ENCODE measurements at places on chromosomes 3 and 15.

GRCh38 chr15:79953951-79954444 is 17.0 kb downstream of the BCL2A1 start:
- no peak for DNase-seq

DNA sequence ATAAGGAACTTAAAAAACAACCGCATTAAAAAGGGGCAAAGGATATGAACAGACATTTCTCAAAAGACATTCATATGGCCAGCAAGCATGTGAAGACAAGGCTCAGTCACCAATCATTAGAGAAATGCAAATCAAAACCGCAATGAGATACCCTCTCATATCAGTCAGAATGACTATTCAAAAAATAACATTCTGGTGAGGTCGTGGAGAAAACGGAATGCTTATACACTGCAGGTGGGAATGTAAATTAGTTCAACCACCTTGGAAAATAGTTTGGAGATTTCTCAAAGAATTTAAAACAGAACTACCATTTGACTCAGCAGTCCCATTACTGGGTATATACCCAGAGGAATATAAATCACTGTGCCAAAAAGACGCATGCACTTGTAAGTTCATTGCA is 496.6 kb upstream of the SGO1 start:
- DNase-seq = no peak

GRCh38 chr3:158221426-158221825 is 111.5 kb downstream of the RSRC1 start:
- DNase-seq = no peak

DNA sequence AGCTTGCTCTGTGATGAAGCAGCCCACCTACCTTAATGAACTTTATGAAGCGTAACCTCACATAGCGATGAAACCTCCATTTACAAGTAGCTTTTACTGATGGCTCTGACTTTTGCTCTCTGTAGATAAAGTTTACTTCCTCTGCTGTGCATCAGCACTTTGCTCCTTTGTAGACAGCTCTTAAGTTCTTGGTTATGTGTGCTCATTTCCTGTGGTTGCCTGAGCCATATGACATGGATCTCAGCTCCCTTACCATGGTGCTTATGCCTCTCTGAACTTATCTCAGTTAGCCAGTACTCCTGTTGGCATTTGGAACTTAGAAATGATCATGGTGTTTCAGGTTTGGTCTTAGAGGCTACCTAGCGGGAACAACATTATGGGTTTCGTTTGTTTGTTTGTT is 7.8 kb downstream of the MFSD1 start:
- DNase-seq = no peak

DNA sequence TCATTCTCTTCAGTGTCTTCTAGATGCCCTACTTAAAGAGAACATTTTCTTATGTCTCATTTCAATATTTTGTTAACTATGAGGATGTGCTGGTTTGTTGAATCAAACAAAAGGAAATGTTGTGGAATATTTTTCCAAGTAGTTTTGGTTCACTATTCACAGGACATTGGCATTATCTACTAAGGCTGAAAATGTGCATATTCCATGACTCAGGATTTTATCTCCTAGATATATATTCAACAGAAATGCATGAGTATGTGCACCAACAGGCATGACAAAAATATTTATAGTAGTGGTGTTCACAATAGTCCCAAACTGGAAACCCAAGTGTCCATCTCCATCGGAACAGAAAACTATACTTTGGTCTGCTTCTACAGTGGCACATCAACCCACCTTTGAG is 16.7 kb upstream of the NR1I2 start:
- no peak for DNase-seq

GRCh38 chr3:159624616-159625015 is 364.0 kb upstream of the IL12A start:
- DNase-seq = no peak

DNA sequence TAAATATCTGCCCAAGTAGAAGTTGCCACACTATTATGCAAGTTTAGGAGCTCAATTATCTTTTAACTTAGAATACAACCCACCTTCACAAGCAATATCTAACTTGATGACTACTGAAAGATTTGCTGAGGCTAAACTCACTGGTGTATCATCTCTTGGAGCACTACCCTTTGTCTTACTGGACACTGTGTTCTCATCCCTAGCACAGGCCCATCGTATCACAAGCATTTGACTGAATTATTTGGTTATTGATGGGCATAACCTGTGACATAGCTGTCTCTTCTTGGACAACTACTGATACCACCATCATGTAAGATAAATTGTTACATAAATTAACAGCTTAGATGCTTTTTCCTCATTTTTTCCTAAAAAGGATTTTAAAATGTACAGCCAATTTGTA is 216.2 kb upstream of the THBS1 start:
- DNase-seq = no peak

GRCh38 chr3:14518893-14519292 is 21.2 kb downstream of the GRIP2 start:
- DNase-seq = no peak

- no peak for DNase-seq
Observed at GRCh38 chr3:128546646-128547045, 53.6 kb upstream of the GATA2 start.

GRCh38 chr3:126845920-126846715 is 136.8 kb upstream of the PLXNA1 start:
- DNase-seq = no peak

DNA sequence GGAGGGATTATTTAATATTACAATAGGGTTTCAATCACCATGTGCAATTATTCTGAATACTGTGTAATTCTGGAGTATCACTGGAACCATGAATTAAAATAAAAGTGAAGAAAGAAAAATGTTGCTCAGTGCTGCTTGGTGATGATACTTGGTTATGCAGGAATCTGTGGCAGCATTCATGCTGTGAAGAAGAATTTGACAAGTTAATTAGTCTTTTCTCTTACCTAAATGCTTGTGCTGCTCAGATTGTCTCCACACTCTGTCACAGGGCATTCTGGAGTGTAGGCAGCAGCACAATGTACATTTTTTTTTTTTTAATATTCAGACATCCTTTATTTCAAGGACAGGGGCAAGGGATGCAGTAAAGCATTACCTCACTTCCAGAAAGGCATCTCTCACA is 749.3 kb upstream of the CADM2 start:
- DNase-seq = no peak

DNA sequence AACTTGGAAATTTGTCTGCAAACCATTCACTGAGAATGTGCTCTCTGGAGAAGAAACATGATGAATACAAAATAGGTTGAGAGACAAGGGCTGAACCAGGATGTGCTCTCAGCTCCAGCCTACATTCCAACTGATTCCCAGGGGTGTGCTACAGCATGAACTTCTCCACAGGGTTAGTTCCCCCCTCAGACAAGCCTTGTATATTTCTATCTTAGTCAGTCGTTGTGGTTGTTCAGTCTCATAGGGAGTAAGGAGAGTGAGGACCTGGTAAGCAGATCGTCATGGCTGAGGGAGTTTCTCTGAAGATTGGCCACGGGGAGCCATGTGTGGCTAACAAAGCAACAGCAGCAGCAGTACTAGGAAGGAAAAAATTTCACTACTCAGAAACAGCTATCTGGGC is 919.7 kb upstream of the CADM2 start:
- no peak for DNase-seq

DNA sequence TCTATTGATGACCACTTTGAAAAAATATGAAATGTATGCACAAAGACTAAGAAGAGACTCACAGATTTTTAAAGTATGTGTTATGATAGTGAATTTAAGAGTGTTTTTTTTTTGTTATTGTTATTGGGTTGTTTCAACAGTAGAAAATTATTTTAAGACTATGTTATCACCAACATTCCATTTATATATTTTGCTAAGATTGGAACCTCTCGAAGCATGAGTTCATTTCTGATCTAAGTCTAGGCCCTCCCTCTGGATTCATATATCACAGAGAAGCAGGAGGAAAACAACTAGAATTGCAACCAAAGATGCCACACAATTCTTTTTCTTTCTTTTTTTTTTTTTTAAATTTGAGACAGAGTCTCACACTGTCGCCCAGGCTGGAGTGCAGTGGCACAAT is 46.8 kb downstream of the ITGB5 start:
- DNase-seq = no peak

DNA sequence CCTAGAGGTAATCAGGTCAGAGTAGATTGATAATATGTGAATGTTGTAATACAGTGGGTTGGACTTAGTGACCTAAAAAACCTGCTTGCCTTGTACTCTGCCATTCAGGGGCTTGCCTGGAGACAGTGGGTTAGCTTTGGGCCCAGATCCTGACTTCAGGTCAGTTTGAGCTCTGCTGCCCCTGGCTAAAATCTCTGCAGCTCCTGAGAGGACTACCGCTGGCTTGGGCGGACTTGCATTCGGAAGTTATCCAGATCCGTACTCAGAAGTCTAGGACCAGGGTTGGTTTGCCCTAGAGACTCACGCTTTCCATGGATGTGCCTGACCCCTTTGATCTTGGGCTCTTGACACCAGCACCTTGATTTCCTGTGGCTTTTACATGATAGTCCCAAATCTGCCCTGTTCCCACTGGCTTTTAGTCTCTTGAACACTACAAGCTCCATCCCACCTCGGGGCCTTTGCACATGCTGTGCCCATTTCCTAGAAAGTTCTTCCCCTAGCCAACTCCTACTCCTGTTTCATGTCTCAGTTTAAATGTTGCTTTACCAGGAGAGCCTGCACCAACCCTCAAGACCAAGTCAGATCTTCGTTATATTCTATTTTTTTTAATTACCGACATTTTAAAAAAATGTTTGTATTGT is 5.9 kb downstream of the ACSBG1 start:
- DNase-seq = no peak

- no peak for DNase-seq
Observed at GRCh38 chr3:11074451-11074850, 79.8 kb upstream of the HRH1 start.

DNA sequence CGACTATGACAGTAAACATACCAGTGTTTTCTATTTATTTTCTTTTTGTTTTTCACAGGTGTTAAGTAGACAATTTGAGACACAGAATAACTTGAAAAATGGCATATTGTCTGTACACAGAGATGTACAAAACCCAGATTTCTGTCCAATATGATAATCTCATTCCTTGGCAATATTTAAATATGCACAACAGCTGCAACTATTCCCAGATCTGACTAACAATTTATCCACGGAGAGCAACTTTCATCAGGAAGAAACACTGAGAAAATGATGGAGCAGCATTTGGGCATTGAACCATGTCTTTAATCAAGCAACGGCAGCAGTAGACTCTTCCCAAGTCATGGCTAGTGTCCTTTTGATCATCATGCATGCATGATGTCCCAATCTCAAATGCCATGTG is 452.6 kb downstream of the ZPLD1 start:
- DNase-seq = no peak

DNA sequence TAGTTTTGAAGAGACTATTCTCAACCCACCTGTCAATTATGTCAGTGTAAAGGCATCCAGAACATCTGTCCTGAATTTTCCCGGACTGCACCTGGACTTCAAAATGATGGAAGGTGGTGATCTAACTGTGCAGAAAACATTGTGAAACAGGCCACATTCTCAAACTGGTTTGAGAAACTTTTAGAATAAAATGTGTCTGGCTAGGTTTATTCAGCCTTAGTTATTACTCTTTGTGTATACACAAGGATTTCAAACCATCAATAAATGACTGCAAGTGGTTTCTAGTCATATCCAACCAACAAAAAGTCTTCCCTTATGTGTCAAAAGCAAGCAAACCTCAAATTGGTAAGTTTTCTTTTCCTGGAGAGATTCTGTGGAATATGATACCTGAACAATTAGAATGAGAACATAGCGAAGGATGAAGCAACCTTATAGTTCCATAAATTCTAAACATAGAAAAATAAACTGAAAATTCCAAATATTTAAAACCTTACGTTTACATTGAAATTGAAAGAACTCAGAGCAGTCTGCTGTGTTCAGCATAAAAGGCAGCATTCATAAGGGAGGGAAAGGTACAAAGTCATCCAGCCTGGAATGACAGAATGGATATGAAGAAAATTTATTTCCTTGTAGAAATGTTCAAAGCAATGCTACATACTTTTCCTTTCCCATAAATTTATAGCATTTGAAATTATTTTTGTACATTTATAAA is 306.6 kb upstream of the TGFBR2 start:
- no peak for DNase-seq

- no peak for DNase-seq
Observed at GRCh38 chr3:182527745-182528144, 265.6 kb upstream of the ATP11B start.

DNA sequence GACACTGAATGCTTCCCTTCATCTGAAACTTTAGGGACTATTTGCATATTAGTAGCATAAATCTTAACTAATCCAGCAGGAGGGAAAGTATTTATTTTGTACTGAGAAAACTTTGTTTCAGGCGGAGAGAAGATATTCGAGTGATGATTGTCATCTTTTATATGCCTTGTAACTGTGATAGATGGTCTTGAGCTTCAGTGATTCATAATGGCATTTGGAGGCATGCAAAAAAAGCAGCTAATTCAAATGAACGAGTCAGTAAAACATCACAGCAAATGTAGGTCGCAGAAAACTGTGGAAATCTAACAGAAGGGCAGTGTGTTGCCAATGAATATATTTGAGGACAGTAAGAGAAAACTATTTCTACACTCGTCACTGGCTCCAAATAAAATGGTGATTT is 643.7 kb upstream of the NAALADL2 start:
- DNase-seq = no peak

DNA sequence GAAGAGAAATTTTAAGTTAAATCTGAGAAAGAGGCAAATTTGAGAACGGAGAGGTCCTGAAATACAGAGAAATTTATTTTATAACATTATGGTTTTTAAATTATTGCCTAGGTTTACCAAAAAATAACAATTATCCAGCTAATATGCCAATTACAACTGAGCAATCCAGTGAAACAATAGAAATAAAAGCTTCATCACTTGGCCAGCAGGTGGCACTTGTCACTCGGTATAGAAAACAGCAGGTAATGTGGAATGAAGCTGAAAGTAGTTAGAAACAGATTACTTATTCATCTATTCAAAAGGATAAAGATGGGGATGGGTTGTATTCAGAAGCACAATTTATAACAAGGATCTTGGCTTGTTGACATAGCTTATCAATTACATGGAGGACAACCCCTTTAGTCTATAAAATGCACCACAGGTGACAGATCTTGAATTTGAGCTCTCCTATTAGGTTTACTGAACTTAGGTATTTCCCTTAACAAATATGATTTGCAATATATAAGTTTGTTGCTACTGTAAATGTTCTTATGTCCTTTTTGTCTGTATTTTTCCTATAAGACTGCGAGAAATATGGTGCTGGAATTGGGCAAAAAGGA is 70.1 kb upstream of the GUCA1C start:
- peak; percentile 34 for DNase-seq

- no peak for DNase-seq
Observed at GRCh38 chr3:51024121-51024520, 349.4 kb downstream of the DOCK3 start.

- DNase-seq = no peak
Observed at GRCh38 chr3:156371701-156372100, 183.2 kb downstream of the SSR3 start.
